ENCODE measurements at places on chromosomes 6 and 20.

DNA sequence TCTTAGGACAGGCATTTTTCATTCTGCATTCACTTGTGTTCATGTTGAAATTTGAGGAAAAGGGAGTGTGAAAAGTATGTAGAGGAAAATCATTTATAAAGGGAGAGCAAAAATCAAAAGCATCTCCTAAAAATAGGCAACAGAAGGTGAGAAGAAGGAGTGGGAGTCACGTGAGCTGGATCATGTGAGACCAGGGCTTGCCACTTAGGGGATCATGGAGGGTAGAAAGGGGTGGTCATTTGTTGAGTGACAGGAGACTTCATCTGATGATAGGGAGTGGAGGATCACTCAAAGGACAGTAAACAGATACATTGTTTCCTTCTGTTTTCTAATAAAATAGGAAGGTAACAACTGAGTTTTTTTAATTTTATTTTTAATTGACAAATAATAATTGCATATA lies 17.1 kb downstream of the RBM24 start:
- no peak for DNase-seq

DNA sequence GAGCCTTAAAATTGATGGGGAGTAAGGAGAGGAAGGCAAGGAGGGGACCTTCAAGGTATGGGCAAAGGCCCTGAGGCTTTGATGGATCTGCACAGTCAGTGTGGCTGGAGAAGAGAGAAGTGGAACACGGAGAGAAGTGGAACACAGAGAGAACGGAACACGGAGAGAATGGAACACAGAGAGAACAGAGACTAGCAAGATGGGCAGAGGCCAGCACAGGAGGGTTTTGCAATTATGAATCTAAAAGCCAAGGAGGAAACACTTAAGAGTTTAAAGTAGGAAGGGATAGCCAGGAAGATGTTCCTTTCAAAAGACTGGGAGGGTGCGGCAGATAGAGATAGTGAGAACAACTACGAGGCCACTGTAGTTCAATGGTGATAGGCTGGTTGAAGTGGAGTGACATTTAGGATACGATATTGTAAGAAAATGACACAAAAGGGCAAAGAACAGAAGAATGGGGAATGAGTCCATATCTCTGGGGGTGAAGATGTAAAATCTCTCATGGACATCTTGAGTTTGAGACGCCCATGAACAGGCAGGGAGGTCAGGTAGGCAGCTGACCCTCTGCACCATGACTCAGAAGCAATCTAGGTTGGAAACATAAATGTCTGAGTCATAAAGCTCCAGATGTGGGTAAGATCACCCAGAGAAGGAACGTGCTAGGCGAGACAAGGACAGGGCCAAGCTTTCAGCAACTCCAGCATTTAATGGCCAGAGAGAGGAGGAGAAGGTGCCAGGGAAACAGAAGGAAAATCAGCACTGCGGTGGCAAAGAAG lies 25.4 kb downstream of the ZMYND8 start:
- no peak for DNase-seq

- no peak for DNase-seq
These were observed 33.8 kb upstream of the KIF25 start for GRCh38 chr6:167963589-167964057.

- no peak for DNase-seq
These were observed 796 bp upstream of the RREB1 start for GRCh38 chr6:7106752-7107577.

- DNase-seq, result no peak
These were observed at the start of gene FRMD1 for GRCh38 chr6:168078943-168079405. TSS of gene FRMD1 (minus strand) at chr6:168079212. CDS start at chr6:168079094, 118 bp downstream.

GRCh38 chr6:14272737-14273085 lies 155.1 kb downstream of the CD83 start:
- DNase-seq, result no peak

GRCh38 chr20:21490105-21490504 lies 23.8 kb downstream of the NKX2-2 start:
- DNase-seq, result no peak

DNA sequence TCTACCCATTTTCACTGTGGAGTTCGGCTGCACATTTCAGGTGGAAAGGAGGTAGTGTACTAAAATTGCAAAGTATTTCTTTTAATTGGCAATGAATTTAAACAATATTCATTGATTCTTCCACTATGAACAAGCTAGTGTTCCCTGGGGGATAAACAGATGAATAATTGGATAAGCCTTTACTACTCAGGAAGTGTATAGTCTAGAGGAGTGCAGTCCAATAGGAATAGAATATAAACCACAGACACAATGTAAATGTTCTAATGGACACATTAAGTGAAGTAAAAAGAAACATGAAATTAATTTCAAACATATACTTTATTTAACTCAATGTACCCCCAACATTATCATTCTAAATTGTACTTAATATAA lies 28.7 kb downstream of the SGK1 start:
- no peak for DNase-seq

DNA sequence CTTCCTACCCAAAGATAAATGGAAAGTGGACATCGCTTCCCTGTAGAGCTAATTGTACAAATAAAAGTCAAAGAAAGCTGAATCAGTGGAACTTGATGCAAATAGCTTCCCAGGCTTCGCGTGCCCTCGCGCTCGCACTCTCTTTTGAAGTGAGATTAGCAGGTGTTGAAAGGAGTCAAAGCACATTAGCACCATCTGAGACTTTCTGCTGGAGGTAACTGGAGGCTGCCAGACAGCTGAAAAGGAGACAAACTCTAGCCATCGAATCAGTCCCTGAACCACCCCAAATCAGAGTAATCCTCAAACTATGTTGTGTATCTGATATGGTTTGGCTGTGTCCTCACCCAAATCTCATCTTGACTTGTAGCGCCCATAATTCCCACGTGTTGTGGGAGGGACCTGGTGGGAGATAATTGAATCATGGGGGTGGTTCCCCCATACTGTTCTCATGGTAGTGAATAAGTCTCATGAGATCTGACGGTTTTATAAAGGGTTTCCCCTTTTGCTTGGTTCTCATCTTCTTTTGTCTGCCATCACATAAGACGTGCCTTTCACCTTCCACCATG lies 23.7 kb downstream of the SULF2 start:
- no peak for DNase-seq

GRCh38 chr20:53699906-53700305 lies 106.3 kb upstream of the ZNF217 start:
- DNase-seq, result no peak

DNA sequence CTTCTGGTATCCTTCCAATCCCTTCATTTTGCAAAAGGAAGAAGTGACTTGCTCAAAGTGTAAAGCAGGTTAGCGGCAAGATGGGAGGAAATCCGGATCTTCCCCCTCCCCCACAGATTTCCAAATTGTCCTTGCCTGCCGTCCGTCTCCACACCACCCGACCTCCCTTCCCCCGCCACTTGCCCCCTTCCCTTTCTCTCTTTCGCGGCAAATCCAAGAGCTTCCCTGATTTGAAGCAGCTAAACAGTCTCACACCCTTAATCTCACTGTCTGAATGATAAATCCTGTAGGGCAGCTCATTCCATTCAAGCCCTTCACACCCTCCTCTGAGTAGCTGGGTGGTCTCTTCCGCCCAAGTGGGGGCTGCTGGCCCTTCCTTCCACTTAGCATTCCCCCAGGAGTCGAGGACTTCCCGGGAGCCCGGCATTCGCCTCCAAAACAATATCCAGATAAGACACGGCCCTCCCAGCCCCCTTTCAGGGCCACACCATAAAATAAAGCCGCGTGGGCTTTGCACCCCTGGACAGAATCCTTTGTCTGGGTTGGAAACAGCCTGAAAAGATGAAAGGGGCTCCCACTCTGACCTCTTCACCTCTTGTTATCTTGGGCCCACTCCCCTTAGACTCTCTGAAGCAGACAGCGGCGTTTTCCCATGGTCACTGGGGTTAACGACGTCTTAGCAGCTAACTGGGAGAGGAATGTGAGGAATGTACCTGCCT lies 44.0 kb upstream of the PIM1 start:
- DNase-seq, result no peak

DNA sequence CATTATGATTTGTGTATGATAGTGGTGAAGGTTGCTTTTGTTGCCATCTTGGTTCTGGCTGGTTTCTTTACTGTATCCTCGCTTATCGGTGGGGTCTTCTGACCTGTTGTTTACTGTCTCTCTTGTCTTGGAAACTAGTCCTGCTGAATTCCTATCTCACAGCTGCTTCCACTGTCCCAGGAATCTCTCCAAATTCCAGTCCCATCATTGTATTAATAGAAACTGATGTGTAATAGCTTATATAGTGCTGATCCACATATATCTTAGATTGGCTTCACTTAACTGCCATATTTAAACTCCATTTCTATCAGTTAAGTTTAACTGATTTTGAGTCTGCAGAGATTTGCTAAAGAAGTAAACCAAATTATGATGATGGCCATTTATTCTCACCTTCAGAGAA lies 5.9 kb downstream of the GTF2H5 start:
- DNase-seq, result no peak

DNA sequence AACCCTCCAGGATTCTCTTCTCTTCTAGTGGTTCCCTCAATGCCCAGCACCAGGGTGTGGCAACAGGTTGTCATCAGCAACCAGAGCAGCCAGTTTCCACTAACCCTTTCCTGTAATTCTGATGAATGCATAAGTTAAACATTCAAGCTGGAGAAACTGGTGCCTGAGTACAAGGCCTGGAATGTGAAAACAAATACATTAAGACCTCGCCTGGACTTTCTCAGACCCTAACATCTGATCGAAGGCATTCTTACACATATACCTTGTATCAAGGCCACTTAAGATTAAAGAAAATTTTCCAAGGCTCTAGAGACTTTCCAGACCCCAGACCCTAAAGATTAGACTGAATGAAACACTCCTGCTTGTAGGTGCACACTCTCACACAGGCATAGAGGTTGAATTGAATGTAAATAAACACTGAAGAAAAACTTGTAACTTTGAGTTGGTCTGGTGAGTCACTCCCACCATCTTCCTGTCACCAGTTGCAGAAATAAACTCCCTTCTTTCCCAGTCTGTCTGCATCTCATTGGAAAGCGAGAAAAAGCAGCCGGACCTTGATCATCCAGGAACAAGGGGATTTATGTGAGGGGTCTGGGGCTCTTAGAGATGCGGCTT lies 9.0 kb downstream of the LRP11 start:
- DNase-seq, result no peak

DNA sequence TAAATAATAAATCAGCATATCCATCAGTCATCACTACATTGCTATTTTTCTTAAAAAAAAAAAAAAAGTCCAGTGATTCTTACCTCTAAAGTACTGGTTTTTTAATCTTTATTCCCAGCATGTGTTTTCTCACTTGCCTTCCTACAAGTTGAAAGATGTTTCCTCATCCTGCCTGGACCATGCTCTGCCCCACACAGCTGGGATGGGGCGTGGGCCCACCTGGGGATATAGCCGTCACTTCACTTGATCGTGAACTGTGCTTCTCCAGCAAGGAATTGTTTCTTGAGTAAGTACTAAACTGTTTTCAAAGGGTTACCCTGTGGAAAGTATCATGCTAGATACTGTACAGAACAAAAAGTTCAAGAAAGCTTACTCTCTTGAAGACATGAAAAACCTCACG lies 212.6 kb upstream of the HTR1E start:
- no peak for DNase-seq

DNA sequence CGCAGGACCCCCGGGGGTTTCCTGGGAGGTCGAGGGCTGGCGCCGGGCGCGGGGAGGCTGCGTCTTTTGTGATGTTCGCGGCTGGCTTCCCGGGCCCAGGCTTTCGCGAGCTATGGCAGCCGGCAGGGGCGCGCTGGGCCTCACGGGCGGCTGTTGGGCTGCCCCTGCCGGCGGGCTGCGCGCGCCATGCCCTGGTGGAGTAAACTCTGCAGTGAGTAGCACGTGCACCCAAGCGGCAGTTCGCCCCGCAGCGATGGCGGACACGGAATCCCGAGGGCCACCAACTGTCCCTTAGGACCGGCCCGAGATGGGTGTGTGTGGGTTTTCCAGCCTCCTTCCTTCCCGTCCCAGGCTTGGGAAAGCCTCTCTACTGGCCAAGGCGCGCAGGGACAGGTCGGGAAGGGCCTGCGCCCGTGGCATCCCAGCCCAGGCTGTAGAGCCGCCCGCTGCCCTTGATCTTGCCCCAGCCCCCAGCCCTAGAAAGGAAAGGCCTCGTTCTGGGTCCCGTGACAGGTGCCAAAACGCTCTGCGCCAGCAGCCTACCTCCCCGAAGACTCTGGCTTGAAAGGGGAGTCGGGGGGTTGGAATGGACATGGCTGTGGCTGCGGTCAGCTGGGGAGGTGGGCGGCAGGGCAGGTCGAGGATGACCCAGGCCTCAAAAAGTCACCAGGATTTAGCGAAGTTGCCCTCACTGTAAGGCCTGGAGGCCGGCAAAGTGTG lies 49.7 kb downstream of the ZBTB2 start:
- DNase-seq, result no peak

GRCh38 chr6:168318090-168318489 lies 1.5 kb downstream of the DACT2 start:
- DNase-seq, result no peak

DNA sequence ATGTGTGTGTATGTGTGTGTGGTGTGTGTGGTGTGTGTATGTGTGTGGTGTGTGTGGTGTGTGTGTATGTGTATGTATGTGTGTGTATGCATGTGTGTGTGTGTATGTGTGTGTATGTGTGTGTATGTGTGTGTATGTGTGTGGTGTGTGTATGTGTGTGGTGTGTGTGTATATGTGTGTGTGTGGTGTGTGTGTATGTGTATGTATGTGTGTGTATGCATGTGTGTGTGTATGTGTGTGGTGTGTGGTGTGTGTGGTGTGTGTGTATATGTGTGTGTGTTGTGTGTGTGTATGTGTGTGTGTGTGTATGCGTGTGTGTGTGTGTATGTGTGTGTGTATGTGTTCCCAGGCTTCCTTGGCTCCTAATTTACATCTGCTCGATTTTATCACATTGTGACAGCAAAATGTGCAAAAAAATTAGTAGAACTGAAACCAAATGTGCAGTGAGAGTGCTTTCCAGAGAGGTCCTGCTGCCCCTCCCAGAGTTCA lies 234.5 kb downstream of the BMP7 start:
- no peak for DNase-seq

GRCh38 chr6:128149796-128150195 lies 248.9 kb upstream of the THEMIS start:
- no peak for DNase-seq

GRCh38 chr20:49976542-49976941 lies 6.2 kb upstream of the SNAI1 start:
- no peak for DNase-seq

All from NCI-H1694 treated with DMSO at 0.1 percent for 48 hours (cell line).